ENCODE measurements at places on chromosomes 3 and 15.

- DNase-seq: no peak
These were observed 737.7 kb upstream of the ALCAM start for GRCh38 chr3:104629038-104629437.

- DNase-seq: no peak
These were observed 12.3 kb upstream of the INO80 start for GRCh38 chr15:41128174-41128902.

- DNase-seq: no peak
These were observed 100.8 kb downstream of the FOXP1 start for GRCh38 chr3:71482771-71483170.

GRCh38 chr3:177146646-177147045 is 50.6 kb downstream of the TBL1XR1 start:
- no peak for DNase-seq

- no peak for DNase-seq
These were observed 36.7 kb downstream of the XYLB start for GRCh38 chr3:38383156-38383875.

DNA sequence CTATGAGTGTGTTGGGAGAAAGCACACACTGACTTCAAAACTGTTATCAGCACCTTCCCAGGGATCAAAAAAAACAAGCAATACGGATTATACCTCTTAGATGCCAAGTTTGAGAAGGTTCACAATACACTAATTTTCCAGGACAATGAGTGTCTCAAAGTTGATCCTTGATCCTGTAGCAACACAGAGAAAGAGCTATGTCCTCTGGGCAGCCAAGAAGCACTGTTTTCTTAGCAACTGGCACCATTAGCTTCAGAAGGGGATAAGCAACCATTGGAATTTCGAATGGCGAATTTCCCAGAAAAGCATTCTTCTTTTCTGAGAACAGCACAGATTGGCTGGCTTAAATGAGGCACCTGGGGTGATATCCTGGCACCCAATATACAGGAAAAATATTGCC is 270.3 kb upstream of the RORA start:
- no peak for DNase-seq

DNA sequence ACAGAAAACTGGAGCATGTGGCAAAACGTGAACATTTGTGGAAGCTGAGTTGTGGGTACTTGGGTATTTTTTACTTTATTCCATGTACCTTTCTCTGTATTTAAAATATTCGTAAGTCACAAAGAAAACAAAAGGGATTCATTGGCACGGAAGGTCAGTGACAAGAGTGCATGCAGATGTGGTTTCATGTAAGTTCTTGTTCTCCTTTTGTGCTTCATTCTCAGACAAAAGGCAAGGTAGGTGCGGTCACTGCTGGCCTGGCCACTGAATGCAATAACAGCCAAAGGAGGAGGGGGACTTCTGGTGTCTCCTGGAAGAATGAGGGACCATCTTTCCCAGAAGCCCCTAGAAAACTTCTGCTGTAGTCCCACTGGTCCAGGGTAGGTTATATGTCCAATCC is 200.0 kb upstream of the TOPAZ1 start:
- DNase-seq: no peak

DNA sequence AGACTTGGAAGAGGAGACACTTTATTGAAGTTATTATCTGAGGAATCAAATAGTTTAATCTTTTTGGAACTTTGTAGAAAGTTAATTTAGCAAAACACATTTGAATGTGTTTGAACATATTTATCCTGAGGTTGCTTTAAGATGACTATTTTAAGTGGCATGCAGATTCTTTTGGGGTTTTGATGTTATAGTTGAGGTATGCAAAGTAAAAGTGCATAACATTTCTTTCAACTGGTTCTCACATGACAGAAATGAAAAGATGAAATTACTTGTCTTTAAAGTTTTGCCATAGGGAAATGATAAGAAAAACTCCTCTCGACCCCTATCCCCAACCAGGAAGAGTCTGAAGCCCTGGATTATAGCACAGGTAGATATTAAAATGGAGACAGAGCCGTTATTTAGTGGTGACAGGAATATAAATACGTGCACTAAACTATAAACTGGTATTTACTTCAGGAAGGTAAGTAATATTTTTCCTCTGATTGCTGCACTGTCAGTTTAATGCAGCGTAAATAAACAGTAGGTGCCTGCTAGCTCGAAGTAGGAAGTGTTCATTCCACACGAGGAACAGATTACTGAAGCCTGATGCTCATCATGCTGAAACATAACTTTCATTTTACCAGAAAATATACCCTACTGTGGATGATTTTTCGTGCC is 15.1 kb upstream of the SATB1 start:
- DNase-seq: no peak

- DNase-seq: peak; percentile 31
These were observed 1.3 kb upstream of the SPTSSB start for GRCh38 chr3:161372321-161373260.

- no peak for DNase-seq
These were observed 146.3 kb downstream of the THRB start for GRCh38 chr3:24348348-24348747.

- DNase-seq: no peak
These were observed 184.8 kb upstream of the P2RY1 start for GRCh38 chr3:152650177-152650576.

DNA sequence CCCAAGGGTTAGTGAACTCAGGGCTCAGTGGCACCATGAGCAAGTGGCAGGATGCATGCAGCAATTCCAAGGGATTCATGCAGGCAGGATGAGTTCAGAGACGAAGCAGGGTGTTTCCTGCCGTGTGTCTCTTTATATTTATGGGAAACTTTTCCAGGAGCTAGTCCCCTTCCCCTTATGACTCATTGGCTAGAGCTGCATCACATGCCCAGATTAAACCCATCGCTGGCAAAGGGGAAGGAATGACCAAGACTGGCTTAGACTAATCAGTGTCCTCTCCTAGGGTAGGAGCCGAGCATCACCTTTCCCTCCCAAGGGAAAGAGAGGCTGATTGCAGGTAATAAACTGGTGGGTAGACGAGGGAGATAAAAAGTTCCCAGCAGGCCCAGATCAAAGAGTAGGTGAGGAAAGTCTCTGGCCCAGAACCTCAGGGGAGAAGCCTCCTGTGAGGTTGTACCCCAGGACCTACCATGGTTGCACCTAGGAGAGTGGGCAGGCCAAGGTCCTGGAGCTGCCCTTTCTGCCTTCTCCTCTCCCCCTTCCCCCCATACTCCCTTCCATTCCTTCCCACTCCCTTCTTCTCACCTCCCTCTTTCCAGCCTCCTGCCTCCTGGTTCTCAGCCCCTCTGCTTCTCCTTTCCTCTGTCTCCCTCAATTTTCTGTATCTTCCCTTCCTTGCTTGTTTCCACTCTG is 67.8 kb upstream of the ITGA11 start:
- no peak for DNase-seq

GRCh38 chr15:64144565-64145281 is 6.8 kb upstream of the SNX22 start:
- no peak for DNase-seq

DNA sequence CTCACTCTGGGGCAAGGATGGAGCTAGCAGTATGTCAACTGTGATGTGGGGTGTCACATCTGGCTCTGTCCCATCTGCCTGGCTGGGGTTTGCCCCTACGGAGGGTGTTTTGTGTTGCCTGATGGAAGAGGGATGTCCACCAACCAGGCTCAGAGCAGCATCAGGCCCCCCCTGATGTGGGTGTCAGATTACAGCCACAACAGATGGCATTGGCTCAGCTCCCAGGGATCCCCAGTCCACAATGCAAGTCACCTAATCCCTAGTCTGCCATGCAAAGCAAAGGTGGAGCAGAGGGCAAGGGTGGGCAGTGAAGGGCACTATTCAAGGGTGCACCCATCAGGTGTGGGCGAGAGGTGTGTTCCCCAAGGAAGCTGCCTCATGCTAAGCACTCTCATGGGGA is 48.9 kb upstream of the AMOTL2 start:
- peak; percentile 89 for DNase-seq

- no peak for DNase-seq
These were observed 205.5 kb upstream of the MRPL3 start for GRCh38 chr3:131708241-131708640.

DNA sequence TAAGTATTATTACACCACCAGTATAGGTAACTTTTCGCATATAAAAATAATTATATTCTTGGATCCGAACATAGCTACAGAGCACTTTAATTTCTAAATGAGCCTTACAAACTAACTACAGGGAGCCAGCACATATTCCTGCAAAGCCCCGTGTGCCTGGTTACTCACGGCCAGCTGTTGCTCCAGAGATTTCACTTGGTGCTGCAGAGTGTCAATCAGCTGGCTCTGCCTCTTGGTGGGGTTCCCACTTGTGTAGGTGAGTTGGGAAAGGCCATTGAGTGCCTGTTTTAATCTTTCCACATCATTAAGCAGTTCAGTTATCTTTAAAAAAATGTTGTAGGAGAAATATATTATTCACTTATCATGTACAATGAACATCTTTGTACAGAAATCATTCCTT is 98.9 kb downstream of the UACA start:
- no peak for DNase-seq

- no peak for DNase-seq
These were observed 32.7 kb downstream of the IQSEC1 start for GRCh38 chr3:13040361-13041074.

DNA sequence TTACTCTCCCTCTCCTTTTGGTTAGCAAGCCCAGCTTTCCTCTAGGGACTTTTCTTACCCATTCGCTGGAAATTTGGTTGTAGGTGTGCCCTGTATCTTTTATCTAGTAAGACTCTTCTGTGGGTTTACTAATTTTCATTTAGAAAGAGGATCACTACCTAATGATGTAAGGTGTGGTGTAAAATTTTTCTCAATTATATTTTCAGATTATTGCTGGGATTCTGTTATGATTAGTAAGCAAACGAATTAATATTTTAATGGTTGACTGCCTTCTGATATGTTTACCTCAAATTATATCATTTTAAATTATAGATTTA is 28.5 kb downstream of the PLCL2 start:
- no peak for DNase-seq

DNA sequence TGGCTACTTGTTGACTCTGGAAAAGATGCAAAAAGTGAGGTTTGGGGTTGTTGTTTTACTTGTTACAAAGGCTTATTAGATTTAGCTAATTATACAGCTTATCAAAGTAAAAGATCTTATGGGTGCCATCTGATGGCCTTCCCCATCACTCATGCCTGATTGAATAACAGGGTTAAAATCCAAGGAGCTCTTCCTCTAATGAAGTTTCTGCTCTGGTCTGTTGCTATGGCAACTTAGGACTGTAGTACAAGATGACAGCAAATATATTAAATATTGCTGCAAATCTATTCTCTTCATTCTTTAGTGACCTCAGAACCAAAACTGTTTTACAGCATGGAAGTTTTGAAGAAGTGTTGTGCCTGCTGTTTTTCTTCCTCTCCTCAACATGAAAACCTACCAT is 45.6 kb upstream of the SRGAP3 start:
- no peak for DNase-seq

GRCh38 chr15:64288999-64289398 is 67.0 kb downstream of the CSNK1G1 start:
- DNase-seq: no peak

GRCh38 chr3:74287557-74287956 is 326.9 kb downstream of the CNTN3 start:
- no peak for DNase-seq

- DNase-seq: no peak
These were observed 800.3 kb downstream of the TUSC7 start for GRCh38 chr3:117509858-117510257.

DNA sequence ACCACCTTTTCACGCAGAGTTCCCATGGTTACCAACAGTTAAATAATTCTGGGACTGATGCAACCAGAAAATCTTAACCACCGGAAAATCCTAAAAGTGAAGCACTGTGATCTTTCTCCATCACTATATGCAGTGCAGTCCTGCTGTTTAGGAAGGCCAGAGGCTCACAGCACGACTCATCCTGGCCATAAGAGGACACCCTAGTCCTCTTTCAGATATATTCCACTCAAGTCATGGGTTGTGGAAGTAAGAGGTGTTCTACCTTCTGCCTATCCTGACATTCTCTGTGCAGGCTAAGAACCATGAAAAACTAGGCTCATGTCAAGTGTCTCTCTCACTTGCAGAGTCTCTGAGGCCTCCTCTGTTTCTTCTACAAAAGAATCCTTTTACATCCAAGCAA is 67.2 kb downstream of the DHX30 start:
- DNase-seq: no peak

- DNase-seq: peak; percentile 63
These were observed 18.1 kb downstream of the GBE1 start for GRCh38 chr3:81743096-81744025.

- no peak for DNase-seq
These were observed 46.4 kb downstream of the DRD3 start for GRCh38 chr3:114132500-114132899.

DNA sequence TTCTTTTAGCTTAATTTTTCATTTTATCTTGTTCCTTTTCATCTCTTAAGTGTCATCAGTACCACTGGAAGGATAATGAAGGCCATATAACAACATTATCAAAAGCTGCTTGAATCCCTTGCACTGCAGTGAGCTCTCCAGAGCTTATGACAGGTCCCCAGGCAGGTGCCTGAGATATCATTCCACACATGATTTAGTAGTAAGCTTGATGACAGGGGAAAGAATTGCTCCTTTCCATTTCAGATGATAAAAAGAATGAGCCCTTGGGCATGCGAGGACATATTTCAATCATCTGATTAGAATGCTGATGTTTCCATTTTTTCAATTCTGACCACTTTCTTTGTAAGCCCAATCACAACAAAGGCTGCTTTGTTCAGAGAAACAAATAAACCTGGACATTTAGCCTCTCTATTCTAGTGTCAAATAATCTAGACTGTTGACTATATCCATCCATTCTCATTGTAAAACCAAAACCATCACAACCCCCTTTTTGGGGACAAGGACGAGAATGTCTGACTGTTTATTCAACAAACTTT is 567.8 kb downstream of the IGSF11 start:
- no peak for DNase-seq

DNA sequence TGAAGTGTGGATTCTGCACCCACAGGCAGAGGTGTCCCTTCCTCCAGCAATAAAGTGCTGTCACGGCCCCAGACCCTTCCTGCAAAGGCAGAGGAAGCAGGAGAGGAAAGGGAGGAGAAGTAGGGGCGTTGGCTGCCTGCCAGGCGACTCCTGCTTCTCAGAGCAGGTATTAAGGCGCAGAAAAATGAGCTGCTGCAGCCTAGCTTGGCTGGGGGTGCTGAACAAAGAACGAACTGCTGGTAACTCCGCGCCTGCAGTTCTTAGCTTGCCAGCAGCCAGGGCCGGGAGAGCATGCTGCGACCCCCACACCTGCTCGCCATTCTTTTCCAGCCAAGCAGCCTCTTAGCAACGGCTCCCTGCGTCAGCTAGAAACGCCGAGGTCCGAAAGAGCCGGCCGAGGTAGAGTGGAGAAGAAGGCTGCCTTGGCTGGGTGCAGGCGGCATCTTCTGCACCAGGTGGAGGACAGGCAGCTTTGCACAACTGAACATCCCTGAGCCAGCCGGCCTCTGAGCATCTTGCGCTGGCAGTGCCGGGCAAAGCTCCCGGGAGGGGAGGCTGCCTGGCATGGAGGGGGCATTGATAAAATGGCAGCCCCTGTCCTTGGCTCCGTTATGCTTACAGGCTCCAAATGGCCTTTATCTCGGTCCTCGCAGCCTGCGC is 296.0 kb downstream of the MEX3B start:
- peak; percentile 45 for DNase-seq

- no peak for DNase-seq
These were observed 263.0 kb downstream of the TLE3 start for GRCh38 chr15:69834761-69835160.

GRCh38 chr3:11547498-11547897 is 96.2 kb downstream of the VGLL4 start:
- no peak for DNase-seq
